ENCODE measurements at places on chromosomes 1 and 21.

GRCh38 chr1:215079456-215079855 lies 3.1 kb upstream of the KCNK2 start:
- no peak for DNase-seq

DNA sequence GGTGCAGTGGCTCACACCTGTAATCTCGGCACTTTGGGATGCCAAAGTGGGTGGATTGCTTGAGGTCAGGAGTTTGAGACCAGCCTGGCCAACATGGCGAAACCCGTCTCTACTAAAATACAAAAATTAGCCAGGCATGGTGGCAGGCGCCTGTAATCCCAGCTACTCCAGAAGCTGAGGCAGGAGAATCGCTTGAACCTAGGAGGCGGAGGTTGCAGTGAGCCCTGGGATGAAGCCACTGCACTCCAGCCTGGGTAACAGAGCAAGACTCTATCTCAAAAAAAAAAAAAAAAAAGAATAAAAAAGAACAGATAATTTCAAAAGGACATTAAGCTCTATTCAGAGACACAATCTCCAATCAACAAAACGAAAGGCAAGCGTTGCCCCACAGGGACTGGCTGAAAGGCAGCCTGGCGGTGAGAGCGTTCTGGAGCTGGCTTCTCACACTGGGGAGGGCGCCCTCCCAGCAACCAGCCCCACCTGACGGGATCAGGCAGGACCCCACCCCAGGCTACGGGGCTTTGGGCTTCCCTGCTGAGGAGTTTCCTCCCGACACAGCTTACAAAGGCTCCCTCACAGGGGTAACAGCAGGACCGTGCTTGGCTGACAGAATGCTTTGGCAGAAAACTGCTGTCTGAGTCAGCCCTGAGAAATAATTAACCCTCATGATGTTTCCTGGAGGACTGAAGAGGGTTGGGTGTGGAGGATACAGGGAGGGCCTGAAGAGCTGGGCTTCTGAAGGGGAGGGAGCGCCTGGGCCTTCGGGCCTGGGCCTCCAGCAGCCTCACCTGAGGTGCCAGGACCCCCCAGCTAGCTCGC lies 31.1 kb upstream of the SRP9 start:
- DNase-seq = peak; percentile 90

DNA sequence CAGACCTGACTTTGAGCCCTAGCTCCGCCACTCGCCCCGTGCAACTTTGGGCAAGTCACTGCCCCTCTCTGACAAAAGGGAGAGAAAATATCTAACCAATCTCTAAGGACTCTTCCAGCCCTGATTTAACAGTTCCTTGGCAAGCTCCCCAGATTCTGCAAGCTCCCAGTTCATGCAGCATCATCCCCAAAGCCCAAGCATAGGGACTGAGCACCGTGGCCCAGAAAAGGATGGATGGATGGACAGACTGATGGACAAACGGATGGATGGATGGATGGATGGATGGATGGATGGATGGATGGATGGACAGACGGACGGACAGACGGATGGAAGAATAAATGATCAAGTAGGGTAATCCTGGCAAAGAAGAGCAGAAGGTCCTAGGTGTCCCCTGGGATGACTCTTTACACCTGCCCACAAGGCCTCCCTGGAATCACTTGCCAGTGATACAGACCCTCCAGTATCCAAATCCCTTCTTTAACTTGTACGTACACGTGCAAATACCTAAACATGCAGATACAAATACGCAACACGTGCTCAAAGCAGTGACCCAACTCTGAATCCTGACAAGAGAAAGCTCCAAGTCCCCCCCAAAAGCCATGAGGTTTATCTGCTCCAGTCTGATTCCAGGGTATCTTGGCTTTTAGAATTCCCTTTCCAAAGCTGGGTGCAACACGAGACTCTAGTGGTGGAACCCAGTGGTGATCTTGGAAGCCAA lies 16.0 kb downstream of the IFFO2 start:
- DNase-seq = no peak

- DNase-seq = peak; percentile 74
Measured at GRCh38 chr1:21022279-21023040, 154.2 kb downstream of the EIF4G3 start.

GRCh38 chr1:94115900-94116436 lies 5.0 kb downstream of the ABCA4 start:
- DNase-seq = no peak

- no peak for DNase-seq
Measured at GRCh38 chr1:22710701-22711049, at the start of gene EPHB2. Gene EPHB2, plus strand, starts transcription at chr1:22710839. Its CDS starts 144 bp downstream, at chr1:22710983.

- no peak for DNase-seq
Measured at GRCh38 chr1:96281491-96281890, 440.1 kb upstream of the PTBP2 start.

DNA sequence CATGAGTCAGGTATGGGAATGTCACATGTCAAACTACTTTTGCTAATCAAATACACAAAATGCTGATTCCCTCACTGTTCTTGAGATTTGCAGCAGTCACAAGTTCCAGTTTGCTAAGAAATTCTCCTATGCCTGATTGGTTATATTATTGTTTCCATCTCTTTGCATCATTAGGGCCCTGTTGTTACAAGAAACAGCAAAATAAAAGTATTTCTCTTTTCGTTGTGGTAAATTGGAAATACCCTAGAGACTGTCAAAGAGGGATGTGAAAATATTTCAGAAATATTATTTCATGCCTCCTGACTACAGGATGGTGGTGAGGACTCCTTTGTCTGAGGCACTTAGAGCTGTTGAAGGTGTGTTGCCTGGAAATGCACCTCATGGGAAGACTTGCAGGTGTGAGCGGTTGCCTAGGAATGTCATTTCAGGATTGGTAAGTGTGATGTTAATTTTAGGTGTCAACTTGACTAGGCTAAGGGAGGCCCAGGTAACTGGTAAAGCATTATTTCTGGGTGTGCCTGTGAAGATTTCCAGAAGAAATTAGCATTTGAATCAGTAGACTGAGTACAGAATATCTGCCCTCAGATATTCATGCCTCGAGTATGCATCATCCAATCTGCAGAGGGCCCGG lies 117.4 kb downstream of the ROR1 start:
- no peak for DNase-seq

GRCh38 chr1:48224791-48225190 lies 2.3 kb downstream of the SLC5A9 start:
- DNase-seq = no peak

DNA sequence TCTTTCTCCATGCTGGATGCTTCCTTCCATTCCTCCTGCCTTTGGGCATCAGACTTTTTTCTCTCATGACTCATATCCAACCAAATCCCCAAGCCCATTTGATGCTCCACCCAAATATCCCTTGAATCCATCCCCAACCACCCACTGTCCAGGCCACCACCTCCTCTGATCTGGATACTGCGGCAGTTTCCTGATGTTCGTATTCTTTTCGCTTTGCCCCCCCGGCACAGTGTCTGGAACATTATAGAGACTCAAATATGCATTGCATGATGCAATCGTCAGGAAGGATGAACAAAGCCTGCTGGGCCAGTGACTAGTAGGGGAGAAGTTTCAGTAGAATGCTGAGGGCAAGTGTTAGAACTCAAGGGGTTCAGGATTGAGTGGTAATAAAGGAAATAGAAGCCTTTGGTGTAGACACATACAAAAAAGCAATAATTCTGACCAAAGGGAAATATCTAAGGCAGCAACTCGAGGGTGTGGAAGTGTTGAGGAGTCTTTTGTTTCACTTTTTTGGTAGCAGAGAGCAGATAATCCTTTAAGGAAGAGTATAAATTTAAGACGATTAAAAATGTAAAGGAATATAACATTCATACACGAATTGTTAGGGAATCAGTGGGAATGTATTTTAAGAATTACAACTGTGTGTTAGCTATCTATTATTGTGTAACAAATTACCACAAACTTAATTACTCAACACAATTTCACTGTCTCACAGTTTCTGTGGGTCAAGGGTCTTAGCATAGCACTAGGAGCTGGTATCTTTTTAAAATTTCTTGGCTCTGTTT lies 7.5 kb downstream of the S100A11 start:
- no peak for DNase-seq

- no peak for DNase-seq
Measured at GRCh38 chr1:205074084-205074483, 10.2 kb downstream of the TMEM81 start.

- DNase-seq = no peak
Measured at GRCh38 chr1:208089761-208090370, 154.3 kb downstream of the PLXNA2 start.

GRCh38 chr1:156498432-156499193 lies 2.0 kb downstream of the MEF2D start:
- no peak for DNase-seq

DNA sequence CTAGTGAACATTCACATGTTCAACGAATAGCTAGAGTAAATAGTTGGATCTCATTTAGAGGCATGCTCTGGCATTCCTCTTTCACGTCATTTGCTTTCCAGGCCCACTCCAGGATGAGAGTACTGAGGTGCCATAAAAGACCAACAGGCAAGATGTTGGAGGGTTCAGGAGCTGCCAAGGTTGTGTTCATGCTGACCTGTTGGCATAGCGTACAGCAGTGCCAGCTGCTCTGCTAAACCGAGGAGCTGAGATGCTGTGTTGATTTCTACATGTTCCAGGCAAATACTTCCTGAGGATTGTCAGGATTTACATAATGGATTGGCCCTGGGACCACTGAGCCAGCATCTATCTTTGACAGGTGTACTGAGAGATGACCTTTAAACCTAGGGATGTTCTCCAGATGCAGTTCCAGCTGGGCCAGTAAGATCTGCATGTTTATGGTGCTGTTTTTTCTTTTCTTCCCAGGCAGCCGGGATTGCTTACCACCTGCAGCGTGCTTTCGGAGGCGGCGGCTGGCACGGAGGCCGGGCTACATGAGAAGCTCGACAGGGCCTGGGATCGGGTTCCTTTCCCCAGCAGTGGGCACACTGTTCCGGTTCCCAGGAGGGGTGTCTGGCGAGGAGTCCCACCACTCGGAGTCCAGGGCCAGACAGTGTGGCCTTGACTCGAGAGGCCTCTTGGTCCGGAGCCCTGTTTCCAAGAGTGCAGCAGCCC lies 66.9 kb downstream of the DISC1 start:
- peak; percentile 87 for DNase-seq

GRCh38 chr21:30717105-30717504 lies 1.5 kb downstream of the KRTAP21-3 start:
- no peak for DNase-seq

All from DMS 273 treated with DMSO at 0.1 percent for 48 hours (cell line).